Stimulated activated effector memory CD8-positive, alpha-beta T cell treated with anti-CD3 and anti-CD28 coated beads, Interleukin-12 subunit alpha, Interleukin-12 subunit beta, amount 100 ng/mL, for 72 hours (primary cell): ENCODE measurements at places on chromosomes 5 and 9.

DNA sequence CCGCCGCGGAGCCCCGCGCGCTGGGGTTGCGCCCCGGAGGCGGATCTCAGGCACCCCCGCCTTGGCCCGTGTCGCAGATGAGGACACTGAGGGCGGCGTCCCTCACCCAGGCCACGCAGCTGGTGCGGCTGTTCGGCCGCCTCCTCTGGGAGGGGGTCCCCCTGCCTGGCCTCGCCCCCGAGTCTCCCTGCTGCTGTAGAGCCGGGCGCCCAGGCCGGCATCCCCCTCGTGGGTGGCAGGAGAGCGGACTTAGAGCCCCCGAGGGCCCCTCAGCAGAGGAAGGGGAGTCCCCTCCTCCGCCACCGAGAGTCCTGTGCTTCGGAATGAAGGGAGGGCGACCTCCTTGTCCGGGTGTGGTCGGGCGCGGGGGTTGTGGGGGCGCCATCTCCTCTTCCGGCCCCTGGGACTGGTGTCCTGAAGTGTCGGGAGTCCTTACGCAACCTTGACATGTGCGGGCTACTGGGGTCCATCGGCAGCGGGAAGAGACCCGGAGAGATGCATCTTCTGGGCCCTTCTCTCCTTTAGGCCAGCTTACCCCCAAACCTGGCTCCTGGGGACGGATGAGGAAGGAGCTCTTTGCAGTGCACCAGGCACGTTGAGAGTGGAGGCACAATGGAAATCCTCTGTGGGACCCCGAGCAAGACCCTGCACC lies 11.7 kb upstream of the EXOSC2 start:
- DNase-seq = peak; percentile 72

DNA sequence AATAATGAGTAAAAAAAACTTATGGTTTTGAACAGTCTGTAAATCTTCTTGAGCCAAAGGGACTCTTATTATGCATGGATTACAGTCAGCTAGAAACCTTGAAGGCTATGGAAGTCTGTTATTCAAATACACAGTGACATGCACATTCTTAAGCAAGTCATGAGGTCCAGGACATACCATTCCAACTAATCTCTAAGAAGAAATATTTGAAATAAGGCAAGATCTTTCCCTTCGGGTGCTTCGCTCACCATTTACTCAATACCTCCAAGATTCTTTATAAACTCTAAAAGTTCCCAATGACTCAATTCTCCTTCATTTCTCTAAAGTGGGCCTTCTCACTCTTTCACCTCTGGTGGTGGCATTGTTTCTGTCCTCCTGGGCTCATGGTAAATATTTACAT lies 811.0 kb downstream of the NR2F1-AS1 start:
- DNase-seq = no peak

- no peak for DNase-seq
These were observed 119.3 kb downstream of the SNCAIP start for GRCh38 chr5:122431298-122431697.

GRCh38 chr9:137317718-137318511 lies 15.8 kb upstream of the NRARP start:
- DNase-seq = no peak

- no peak for DNase-seq
These were observed 11.4 kb downstream of the ACTL7B start for GRCh38 chr9:108844391-108844790.

DNA sequence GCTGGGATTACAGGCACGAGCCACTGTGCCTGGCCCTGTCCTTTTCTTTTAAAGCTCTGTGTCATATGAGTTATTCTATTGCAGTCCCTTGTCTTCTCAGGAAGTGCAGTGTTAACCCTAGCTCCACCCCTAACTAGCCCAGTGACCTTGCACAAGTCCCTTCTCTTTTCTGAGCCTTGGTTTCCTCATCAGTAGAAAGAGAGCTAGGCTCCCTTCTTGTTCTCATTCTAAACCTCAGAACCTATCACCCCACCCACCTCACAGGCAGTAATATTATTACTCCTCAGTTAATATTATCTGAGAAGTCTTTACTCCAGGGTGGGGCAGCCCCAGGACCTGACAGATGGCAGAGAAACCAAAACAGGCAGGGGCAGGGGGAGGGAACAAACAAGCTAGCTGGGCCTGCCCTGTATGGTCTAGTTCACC lies 7.2 kb downstream of the CYFIP2 start:
- DNase-seq = no peak
